ENCODE measurements at places on chromosomes 11 and 22. TPM values are rescaled to one million over a fixed set of nuclear protein-coding genes. Genes with fewer than 3 reads are reported as not detected.
A peak's percentile ranks its signal among the peaks of the same experiment; 100 is the strongest.

Gene GGTLC2
- not detected for total RNA-seq

GRCh38 chr22:38831166-38831945, 12.5 kb downstream of the NPTXR start:
- peak; percentile 30 for DNase-seq

GRCh38 chr11:99260696-99261095, 239.9 kb downstream of the CNTN5 start:
- DNase-seq: no peak

Gene SMC1B
- not detected for total RNA-seq

Data from pancreas (tissue), 10 donors.